ENCODE measurements at places on chromosomes 7 and 10. TPM values are rescaled to one million over a fixed set of nuclear protein-coding genes. Genes with fewer than 3 reads are reported as not detected.

The ANXA8L1 gene
- total RNA-seq: 54.0 TPM

The NKX2-3 gene
- total RNA-seq: 0.24 TPM

The DPP6 gene
- 0.20 TPM for total RNA-seq

The NCAPG2 gene
- total RNA-seq: 9.5 TPM

The NME8 gene
- not detected for total RNA-seq

The SLC16A12 gene
- total RNA-seq: 5.7 TPM

The ADRA2A gene
- 1.9 TPM for total RNA-seq

Measured in hepatocyte (in vitro differentiated cells).